ENCODE measurements at places on chromosomes 5 and 9. TPM values are rescaled to one million over a fixed set of nuclear protein-coding genes. Genes with fewer than 3 reads are reported as not detected.

- no peak for DNase-seq
Observed at GRCh38 chr9:130663977-130664250, 480 bp upstream of the PRDM12 start.

GRCh38 chr9:92507496-92507895, 25.2 kb upstream of the ASPN start:
- no peak for DNase-seq

GRCh38 chr9:100011062-100011681, 87.6 kb downstream of the ERP44 start:
- peak; percentile 31 for DNase-seq

DNA sequence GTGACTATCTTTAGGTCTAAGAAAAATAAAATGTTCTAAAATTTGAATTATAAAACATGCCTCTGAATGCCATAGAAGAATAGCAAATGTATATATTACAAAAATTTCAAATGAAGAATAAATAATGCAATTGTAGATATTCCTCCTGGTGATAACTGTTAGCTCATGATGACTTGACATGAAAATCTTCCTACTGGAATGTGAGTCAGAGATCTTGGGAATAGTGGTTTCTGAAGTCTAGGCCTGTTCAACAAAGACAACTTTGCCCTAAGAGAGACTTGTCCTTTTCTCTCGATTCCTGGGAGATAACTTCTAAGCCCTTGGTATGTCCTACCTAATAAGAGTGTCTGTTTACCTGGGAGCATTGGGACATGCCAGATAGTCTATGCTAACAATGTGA, 746.3 kb upstream of the RIOK2 start:
- DNase-seq: no peak

- DNase-seq: no peak
Observed at GRCh38 chr5:36685631-36686288, 79.4 kb downstream of the SLC1A3 start.

DNA sequence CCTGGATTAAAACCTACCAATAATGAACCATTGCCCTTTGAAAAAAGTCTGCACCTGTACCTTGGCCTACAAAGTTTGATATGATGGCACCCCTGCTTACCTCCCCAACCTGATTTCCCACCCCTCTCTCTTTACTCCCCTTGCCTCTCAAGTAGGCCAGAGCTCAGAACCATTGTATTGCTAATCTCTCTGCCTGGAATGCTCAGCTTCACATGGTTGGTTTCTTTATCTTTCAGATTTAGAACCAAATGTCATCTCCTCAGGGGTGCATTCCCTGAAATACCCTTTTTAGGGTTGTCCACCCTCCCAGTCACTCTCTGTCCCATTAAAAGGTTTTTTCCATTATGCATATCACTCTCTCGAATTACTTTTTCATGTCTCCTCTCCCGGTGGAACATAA, 116.6 kb upstream of the VCAN start:
- DNase-seq: no peak

DNA sequence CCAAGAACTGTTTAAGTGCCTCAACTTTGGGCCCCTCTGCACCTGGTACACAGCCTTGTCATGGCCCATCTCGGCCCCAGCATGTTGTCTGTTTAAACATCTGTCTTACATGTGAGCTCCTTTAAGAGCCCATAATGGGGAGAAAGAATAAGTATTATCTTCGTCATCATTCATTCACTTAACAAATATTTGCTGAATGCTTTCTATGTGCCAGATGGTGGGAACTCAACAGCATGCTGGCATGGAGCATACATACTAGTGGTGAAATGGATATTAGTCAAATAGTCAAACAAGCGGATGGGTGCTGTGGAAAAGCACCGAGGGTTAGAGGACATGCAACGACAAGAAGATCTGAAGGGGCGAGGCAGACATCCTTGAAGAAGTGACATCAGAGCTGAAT, 54.5 kb downstream of the GABBR2 start:
- DNase-seq: no peak

DNA sequence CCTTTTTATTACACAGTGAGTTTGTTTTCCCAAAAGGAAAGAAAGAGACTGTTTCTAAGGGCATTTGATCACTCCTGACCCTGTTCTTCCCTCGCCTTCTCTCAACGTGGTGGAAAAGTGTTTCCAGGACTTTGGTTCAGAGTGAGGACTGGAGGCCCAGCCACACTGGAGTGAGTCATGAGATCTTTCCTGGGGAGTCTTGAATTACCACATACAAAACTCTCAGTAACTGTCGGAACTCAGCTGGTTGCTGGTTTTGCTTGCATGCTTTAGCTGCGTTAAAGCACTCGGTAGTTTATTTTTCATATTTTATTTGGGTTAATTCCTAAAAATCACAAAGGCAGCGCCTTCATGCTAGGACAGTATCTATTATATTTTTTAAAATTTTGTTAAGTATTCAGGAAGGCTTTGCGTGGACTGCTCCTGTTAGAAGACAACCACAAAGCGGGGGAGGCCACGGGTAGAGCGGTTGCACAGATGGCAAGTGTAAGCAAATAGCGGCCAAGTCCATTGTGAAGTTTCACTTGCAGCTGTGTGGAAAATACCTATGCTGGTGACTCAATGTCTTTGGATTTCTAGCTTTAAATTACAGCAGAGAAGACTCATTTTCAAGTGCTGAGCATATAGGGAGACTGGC, 77.7 kb downstream of the ARSB start:
- DNase-seq: peak; percentile 90

GRCh38 chr5:82011761-82012160, 39.9 kb downstream of the ATG10 start:
- DNase-seq: peak; percentile 3

DNA sequence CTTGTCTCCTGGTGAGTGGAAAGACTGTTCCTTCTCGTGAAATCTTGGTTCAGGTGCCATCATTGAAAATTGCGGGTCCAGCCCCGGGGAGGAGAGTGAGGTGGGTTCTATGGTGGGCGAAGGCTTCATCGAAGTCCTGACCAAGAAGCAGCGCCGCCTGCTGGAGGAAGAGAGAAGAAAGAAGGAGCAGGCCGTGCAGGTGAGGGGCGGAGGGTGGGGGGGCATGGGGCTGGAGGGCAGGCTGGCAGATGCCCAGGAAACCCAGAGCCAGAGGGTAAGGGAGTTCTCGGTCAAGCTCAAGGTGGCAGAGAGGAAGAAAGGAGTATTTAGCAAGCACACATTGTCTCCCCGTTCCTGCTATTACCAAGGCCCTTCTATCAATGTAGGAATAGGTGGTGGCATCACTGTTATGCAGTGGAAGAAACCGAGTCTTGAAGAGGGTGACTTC, 24.3 kb upstream of the POMT1 start:
- no peak for DNase-seq

DNA sequence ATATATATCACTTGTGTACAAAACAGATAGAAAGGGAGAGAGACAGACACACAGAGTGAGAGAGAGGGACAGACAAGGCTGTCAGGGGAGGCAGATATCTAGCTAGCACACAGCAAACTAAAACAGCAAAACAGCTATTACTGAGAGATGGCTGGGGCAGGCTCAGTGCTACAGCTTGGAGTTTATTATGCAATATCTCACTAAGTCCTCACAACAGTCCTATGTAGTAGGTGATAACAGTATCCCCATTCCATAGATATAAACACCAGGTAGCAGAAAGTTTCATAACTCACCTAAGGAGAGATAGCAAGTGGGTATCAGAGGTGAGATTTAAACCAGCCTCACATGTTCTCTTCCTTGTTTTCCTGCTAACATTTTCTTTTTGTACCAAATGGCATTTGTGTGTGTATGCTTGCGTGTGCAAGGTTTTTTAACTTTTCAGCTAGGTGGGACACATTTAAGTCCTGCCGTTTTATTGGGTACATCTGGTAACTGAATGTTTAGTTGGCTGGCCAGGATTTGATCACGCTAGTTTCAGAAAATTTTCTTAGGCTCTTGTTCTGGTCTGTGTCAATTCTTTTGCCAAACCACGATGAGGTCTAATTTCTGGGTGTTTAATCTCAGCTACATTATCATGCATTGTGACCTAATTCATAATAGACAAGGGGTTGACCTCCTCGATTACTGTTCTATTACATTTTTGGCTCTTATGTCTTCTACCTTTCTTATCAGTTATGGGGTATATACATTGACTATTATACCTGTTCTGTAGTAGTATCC, 105.1 kb downstream of the LMNB1 start:
- no peak for DNase-seq

DNA sequence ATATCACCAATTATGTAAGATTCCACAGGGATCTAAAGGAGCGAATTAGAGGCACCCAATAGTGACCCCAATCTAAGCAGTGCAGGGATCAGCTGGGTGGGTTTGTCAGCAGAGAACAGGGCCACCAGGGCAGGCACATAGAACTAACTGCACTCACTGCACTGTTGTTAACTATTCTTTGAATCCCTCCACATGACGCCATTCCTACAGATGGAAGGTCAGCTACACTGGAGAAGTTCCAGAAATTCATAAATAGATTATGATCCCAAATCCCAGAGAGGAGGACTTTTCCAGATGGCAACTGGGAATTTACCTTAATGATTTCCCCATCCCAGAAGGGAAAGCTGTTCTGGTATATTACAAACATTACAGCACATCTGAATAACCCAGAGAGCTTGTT, 84.2 kb downstream of the THBS4 start:
- DNase-seq: no peak

GRCh38 chr5:138470322-138471051, 5.2 kb downstream of the EGR1 start:
- DNase-seq: no peak

DNA sequence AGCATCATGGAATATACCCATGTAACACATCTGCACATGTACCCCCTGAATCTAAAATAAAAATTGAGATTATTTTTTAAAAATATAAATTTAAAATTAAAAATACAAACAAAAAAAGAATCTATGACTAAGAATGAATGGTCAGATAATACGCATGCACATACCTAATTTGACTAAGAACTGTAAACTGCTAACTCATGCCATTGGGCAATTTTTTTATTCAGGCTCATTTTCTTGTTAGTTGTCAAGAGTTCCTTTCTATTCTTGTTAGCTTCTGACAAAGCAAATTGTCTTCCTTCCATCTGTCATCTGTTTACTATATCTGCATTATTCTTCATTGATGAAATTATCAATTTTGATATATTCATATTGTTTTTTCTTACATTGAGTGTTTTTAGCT, 69.5 kb upstream of the HAND1 start:
- DNase-seq: no peak

GRCh38 chr5:7886849-7887475, 18.0 kb downstream of the MTRR start:
- DNase-seq: peak; percentile 43

DNA sequence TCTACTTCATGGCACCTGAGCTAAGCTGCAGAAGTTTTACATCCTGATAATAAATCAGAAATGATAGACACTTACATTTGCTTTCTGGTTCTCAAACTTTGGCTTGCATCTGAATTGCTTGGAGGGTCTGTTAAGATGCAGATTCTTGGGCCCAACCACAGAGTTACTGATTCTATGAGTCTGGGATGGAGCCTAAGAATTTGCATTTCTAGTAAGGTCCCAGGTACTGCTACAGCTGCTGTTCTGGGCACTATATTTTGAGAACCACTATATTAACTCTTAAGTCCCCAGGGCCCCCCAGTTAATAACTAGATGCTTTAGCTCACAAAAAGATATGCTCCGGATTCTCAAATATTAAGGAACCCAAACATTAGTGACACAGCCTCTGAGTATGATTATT, 69.8 kb upstream of the DAB2 start:
- DNase-seq: no peak

DNA sequence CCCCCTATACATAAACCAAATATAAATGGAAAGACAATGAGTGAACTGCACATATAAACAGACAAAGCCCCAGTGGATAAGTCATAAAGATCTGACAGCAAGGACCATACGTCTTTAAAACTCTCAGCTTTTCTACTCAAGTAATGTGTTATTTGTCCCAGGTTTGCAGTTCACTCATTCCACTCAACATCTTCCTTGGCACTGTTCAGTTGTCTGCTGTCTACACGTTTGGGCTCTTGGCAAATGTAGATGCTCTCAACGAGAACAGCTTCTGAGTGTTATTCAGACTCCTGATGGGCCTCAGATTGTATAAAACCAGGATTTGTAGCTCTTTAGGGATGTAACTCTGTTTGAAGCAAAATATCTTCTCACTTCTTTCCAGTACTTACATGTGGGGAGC, 198.2 kb upstream of the SEMA6A start:
- no peak for DNase-seq

DNA sequence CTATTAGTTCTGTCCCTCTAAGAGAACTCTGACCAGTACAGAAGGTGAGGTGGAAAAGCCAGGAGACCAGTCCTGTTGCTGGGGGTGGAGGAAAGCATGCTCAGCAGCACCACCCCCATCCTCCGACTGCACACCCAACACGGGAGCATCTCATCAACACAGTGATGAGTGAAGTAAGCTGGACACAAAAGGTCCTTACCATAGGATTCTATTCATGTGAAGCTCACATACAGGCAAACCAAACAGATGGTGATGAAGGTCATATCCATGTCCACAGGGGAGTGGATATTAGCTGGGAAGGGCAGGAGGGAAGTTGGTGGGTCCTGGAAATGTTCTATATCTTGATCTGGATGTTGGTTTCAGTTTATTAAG, 14.8 kb upstream of the MARCHF6 start:
- DNase-seq: no peak

GRCh38 chr9:132293145-132293721, 61.6 kb downstream of the SETX start:
- no peak for DNase-seq

MCIDAS gene
- not detected for total RNA-seq

DNA sequence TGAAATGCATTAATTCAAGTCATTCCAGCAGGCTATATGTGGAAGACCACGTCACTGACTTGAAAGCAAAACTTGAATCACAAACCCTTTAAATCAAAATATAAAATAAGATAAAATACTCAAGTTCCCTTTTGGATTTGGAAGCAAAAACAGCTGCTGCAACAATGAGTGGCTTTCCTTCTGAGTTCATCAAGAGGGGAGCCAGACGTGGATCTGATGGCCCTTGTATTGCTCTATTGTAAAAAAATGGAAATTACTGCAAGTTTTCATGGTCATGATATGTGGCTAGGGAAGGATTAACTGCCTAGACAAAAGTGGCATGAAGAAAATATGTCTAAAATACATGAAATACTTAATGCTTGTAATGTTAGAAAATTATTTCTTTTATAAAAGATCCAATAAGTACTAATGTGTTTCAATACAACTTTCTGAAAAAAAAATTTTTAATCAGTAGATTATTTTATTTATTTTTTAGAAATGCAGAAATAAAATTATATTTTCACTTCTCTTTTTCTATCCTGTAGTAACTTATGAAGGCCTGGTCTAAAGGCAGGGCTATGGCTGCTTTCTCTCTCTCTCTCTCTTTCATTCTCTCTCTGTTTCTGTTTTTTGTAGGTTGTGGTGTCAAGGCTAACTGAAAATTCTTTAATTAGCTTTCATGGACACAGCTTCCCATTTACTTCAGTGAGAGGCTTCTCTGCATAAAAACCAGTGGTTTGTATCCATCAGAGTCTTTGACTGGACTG, 24.0 kb downstream of the LIX1 start:
- DNase-seq: no peak

GRCh38 chr9:107016383-107016782, 153.4 kb downstream of the ZNF462 start:
- peak; percentile 36 for DNase-seq

FOXD1 gene
- total RNA-seq: 17.4 TPM

TNFSF15 gene
- total RNA-seq: 0.10 TPM

ZNF883 gene
- total RNA-seq: 8.1 TPM

SH3TC2 gene
- 7.2 TPM for total RNA-seq

GRCh38 chr9:34154057-34154456, 24.8 kb upstream of the UBAP1 start:
- DNase-seq: no peak

- DNase-seq: no peak
Observed at GRCh38 chr9:107284636-107285035, 1.6 kb downstream of the RAD23B start.

- DNase-seq: peak; percentile 49
Observed at GRCh38 chr5:139849942-139850341, 54.3 kb downstream of the PSD2 start.

SOX30 gene
- 0.22 TPM for total RNA-seq
